ENCODE measurements at places on chromosomes 4 and X.

DNA sequence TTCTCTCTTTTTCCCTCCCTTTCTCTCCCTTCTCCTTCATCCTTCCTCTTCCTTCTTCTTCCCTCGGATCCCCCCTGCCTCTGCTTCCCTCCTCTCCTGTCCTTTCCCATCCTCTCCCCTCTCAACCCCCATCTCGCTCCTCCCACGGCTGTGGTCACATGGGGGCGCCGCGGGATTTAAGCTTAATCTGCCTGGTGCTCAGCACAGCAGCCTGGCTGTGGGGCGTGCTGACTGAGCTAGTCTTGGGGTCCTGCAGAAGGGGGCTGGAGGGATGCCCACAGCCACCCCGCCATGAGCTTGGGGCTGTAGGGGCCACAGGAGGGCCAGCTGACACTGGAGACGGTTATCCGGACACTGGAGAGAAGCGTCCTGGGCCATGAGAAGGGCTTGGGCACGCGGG lies 10.7 kb downstream of the SMIM10L2A start:
- DNase-seq = no peak

DNA sequence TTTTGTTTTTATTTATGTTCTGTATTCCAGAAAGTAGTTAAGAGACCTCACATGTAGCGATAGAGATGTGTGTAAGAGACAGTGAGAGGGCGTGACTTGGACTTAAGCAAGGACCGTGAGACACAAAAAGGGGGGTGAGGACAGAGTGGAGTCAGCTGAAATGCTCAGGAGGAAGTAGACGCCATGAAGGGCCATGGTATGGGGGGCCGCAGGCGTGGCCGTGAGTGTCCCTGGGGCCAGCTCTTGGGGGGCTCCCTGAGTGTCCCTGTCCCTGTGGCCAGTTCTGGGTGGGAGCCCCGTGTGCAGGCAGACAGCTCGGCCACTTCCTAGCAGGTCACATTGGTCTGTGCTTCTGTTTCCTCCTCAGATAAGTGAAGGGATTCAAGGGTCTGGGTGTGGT lies 23.0 kb upstream of the MSANTD1 start:
- DNase-seq = no peak

- DNase-seq = no peak
Measured at GRCh38 chr4:119032921-119033685, 102.5 kb upstream of the MYOZ2 start.

- DNase-seq = no peak
Measured at GRCh38 chr4:66489370-66489769, 819.1 kb upstream of the EPHA5 start.

- no peak for DNase-seq
Measured at GRCh38 chrX:104668550-104668949, 102.6 kb downstream of the IL1RAPL2 start.

DNA sequence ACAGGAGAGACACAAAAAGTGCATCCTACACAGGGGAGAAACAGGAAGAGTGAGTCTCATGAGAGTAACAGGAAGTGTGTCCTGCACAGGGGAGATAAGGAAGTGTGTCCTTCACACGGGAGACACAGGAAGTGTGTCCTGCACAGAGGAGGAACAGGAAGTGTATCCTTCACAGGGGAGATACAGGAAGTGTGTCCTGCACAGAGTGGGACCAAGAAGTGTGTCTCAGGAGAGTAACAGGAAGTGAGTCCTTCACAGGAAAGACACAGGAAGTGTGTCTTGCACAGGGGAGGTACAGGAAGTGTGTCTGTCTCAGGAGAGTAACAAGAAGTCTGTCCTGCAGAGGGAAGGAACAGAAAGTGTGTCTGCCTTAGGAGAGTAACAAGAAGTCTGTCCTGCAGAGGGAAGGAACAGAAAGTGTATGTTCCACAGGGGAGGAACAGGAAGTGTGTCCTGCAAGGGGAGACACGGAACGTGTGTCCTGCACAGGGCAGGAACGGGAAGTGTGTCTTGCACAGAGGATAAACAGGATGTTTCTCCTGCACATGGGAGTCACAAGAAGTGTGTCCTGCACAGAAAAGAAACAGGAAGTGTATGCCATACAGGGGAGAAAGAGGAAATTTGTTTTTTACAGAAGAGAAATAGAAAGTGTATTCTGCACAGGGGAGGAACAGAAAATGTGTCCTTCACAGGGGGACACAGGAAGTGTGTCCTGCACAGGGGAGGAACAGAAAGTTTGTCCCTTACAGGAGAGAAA lies 102.0 kb downstream of the ARSF start:
- no peak for DNase-seq

GRCh38 chr4:8026453-8026852 lies 86.8 kb upstream of the AFAP1 start:
- DNase-seq = no peak

DNA sequence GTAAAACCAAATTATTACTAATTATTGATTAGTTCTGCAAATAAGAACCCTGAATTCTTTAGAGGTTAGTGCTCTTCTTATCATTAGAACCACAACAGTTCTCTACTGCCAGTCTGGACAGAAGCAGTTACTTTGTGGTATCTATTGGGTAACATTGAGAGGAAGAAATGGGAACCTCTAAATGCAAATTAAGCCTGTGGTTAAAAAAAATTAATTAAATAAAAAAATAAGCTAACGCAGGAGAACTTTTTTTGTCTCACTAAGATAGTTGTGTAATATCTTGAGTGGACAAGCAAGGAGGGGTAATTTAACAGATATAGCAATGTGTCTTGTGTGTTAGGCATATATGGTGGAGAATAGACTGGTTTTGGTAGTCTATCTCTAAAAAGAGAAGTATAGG lies 32.9 kb upstream of the TET2 start:
- DNase-seq = no peak

DNA sequence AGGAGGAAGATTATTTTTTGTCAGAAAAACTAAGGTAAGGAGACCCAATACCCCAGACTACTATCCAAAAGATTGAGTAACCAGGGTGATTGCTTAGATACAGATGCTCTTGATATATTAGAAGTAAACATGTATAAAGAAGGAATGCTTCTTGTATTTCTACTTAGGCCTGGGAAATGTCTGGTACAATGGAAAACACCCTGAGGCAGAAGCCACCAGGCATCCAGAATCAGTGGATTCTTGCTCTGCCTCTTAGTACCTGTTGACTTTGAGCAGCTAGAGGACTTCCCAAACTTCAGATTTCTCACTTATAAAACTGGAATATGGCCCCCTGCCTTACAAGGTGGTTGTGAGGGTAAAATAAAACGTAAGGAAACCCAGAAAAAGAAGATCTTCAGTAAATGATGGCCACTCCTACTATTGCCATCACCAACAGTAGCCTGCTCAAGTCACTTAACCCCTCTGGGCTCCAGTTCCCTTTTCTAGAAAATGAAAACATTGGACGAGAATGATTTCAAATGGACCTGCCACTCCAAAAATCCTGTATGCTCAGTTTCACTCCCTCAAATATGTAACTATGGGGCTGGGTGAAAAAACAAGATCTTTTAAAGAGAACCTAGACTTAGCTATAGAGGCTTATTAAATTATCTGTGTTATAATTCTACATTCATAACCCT lies 56.6 kb downstream of the AMELX start:
- no peak for DNase-seq

- no peak for DNase-seq
Measured at GRCh38 chr4:153081006-153081580, 123.2 kb upstream of the TRIM2 start.
